Pancreas (tissue), 10 donors: ENCODE measurements at places on chromosomes 16 and 17.

- peak; percentile 38 for DNase-seq
Measured at GRCh38 chr16:20114356-20114755, 40.7 kb upstream of the GPR139 start.

DNA sequence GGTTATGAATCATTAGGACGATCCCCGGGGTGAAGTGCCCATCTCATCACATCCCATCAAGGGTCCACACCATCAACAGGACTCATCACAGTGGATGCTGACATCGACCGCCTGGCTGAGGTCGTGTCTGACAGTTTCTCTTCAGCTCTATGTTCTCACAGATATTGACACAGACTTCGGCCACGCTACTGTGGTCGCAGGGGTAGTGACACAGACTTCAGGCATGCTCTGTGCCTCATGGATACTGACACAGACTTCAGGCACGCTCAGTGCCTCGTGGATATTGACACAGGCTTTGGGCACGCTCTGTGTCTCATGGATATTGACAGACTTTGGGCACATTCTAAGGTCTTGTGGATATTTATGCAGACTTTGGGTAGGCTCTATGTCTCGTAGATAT lies 50.1 kb downstream of the KLHDC4 start:
- DNase-seq, result no peak

- no peak for DNase-seq
Measured at GRCh38 chr17:63369233-63369632, 76.9 kb downstream of the CYB561 start.

DNA sequence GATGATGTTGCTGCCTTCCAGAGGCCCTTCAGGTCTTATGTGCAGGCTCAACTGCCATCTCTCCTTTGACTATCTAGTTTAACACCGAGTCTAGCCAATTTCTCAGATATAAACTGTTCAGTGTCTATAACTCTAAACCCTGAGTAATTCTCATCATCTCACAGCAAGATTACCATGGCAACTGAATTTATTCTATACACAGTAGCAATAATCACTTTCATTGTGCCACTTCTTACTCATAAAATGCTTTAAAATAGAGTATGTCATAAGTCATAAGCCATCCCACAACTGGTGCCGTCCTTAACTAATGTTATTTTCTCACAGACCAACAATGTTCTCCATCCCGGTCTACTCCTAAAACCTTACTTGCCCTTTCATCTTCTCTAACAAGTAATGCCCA lies 45.0 kb downstream of the SYNRG start:
- DNase-seq, result no peak

DNA sequence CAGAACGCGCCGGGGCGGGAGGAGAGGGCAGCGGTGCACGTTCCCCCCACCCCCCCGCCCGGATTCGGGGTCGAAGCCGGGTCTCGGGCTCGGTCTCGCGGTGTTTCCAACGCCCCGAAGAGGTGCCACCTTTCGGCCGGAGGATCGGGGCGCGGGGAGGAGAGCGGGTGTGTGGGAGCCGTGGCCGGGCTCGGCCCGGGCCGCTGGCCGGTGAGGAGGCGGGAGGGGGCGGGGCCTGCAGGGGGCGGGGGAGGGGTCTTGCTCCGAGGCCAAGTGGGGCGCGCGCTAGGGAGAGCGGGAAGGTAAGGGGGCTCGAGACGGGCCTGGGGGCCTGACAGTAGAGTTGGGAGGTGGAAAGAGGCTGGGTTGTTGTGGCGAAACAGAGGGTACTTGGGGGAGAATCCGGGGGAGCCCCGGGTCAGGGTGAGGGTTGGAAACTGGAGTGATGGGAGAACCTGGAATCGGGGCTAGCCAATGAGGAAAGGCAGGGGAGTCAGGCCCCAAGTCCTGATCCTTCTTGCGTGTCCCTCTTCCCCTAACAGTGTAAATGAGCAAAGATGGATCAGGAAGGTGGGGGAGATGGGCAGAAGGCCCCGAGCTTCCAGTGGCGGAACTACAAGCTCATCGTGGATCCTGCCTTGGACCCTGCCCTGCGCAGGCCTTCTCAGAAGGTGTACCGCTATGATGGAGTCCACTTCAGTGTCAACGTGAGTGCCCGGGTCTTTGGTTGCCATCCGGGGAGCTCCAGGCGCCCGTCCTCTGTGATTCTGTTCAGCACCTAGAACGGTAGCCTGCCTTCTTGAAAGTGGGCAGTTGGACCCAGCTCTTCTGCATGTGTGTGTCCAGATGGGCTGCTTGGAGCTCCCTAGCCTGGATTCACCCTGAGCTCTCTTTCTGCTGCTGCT lies 873 bp downstream of the SETD1A start:
- peak; percentile 67 for DNase-seq

DNA sequence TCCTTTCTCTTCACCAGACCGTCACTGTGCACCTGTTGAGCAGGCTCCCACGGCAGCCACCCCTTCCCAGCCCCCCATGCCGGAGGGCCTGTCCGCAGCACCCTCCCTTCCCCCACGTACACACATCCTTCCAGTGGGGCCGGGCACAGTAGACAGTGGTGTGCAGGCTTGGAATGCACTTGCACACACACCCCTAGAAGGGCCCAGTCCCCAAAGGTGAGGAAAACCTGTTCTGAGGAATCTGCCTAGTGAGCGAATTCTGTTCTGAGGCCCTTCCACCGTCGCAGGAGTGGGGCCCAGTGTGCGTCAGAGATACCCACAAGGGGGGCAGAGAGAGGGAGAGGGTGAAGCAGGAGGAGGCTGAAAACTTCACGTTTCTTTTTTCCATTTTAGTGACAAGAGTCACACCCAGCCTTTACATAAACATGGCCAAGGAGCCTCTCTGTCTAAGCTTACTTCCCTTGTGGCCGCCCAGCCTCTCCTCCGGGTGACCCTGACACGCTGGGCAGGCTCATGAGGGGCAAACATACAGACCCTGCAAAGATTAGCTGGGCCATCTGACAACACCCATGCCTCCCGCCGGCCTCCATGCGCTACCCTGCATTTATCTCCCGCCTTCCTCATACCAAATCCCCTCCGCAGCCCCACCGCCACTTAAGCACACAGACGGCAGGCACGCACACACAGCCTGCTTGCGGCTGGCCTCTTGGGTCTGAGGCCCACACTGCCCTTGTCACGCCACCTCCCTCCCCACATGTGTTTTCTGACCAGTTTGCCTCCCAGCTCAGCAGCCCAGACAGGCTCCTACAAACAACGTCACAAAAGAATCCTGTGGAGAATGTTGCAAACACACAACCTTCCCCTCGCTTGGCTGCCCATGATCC lies 1.8 kb downstream of the ZBTB4 start:
- DNase-seq, result no peak

- DNase-seq, result no peak
Measured at GRCh38 chr16:3643095-3643730, 11.3 kb upstream of the DNASE1 start.

GRCh38 chr17:44775838-44776621 lies 17.2 kb downstream of the ADAM11 start:
- DNase-seq, result peak; percentile 88

GRCh38 chr17:32503251-32504165 lies 16.7 kb downstream of the CDK5R1 start:
- no peak for DNase-seq

- DNase-seq, result no peak
Measured at GRCh38 chr17:63558441-63558840, 8.2 kb downstream of the DCAF7 start.

DNA sequence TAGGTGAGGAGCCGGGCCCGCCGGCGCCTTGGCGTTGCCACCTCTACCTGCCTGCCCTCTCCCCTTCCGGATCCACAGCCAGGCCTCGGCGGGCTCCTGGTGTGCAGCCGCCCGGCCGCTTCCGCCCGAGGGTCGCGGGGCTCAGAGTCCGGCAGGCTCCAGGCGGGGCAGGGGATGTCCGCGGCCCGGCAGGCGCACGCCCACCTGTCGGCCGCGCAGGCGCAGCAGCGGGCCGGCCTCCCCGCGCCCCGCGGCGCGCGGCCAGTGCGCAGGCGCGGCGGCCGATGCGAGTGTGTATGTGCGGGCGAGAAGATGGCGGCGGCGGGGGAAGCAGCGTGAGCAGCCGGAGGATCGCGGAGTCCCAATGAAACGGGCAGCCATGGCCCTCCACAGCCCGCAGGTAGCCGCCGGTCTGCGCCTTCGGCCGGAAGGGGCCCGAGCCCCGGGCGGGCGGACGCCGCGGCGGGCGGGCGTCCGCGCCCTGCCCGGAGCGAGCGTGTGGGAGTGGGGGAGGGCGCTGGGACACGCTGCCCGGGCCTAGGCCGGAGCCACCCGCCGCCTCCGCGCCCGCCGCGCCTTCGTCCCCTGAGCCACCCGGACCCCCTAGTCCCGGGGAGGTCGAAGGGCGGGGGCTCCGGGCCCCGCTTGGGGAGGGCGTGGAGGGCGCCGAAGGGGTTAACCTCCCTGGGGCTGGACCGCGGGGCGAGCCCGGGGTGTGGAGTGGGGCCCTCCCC lies at the start of gene USP10:
Gene USP10 (plus strand): TSS at position 289 of the 734 bp plus-strand sequence. CDS start 91 bp downstream, at position 380.
- DNase-seq, result peak; percentile 82

- no peak for DNase-seq
Measured at GRCh38 chr17:8732406-8733085, 12.1 kb downstream of the CCDC42 start.

GRCh38 chr17:1629504-1630310 lies 1.1 kb upstream of the SLC43A2 start:
- peak; percentile 89 for DNase-seq

GRCh38 chr17:47172696-47173565 lies 16.2 kb downstream of the CDC27 start:
- DNase-seq, result no peak

- DNase-seq, result no peak
Measured at GRCh38 chr16:17497648-17498047, 26.9 kb upstream of the XYLT1 start.

GRCh38 chr17:57108671-57109392 lies 23.8 kb downstream of the AKAP1 start:
- DNase-seq, result no peak

GRCh38 chr17:67642488-67642887 lies 75.2 kb upstream of the NOL11 start:
- DNase-seq, result no peak

GRCh38 chr17:44830359-44831288 lies 537 bp upstream of the GJC1 start:
- no peak for DNase-seq

GRCh38 chr16:47627085-47627639 lies 166.0 kb downstream of the PHKB start:
- DNase-seq, result no peak

DNA sequence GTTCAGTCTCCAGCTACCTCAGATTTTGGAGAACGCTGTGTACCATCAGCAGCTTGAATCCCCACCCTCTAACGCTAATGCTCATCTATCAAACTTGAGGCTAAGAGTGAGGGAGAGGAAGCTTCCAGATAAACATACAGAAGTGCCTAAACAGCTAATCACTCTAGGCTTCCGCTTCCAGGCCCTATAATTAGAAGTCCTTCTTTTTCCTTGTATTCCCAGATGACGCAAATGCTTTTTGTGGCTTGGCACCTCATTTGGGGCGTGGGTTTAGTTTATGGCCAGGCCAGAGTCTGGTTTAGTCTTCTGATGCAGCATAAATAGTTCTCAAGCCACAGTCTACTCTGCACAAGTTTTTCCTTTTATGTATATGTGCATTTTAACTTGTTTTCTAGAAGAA lies 263.4 kb downstream of the BCAS3 start:
- no peak for DNase-seq

- DNase-seq, result no peak
Measured at GRCh38 chr16:19705146-19705501, 12.9 kb downstream of the KNOP1 start.

- DNase-seq, result no peak
Measured at GRCh38 chr17:6661464-6661848, 9.9 kb downstream of the C17orf100 start.

- peak; percentile 76 for DNase-seq
Measured at GRCh38 chr16:4315186-4316107, at the start of gene GLIS2. Gene GLIS2 (plus strand): TSS chr16:4316067. CDS start chr16:4332281, 16,214 bp downstream.

DNA sequence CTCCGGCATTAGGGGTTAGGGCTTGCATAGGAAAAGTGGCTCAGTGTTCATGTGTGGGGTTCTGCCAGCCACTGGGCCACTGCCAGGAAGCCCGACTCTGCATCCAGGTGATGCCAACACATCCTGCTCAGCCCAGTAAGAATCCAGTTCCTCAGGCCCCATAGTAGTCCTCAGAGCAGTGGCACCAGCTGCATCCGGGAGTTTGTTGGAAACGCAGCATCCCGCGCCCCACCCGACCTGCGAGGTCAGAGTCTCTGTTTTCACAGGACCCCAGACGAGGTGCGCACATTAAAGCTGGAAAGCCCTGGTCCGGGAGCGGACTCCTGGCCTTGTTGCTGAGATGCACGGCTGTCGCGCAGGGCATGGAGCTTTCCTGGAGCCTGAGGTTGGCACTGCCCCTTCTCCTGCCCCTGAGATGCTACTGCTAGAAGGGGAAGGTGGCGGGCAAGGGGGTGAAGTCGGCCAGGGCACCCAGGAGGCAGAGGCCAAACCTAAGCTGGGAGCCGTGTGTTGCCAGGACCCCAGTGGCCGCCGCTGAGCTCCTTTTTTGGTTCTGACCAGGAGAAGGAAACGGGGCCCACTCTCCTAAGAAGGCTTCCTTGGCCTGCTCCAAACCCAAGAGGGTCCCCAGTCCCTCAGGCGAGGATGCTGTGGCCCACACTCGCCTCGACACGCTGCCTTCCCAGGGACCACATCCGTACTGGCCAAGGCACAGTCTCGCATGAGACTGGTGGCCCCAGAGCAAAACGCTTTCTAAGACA lies 44.4 kb downstream of the NOS2 start:
- no peak for DNase-seq
